ENCODE measurements at places on chromosomes 6 and 20.

DNA sequence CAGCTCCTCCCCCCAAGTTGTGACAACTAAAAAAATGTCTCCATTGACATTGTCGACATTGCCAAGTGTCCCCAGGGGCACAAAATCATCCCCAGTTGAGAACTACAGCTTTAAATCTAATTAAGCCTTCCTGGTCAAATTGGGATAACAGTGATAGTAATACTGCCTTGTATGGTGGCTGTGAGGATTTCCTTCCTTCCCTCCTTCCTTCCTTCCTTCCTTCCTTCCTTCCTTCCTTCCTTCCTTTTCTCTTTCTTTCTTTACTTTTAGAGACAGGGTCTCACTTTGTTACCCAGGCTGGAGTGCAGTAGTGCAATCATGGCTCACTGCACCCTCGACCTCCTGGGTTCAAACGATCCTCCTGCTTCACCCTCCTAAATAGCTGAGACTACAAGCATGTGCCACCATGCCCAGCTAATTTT lies 29.5 kb upstream of the ARFGEF2 start:
- no peak for DNase-seq

- DNase-seq, result peak; percentile 16
These were observed 686 bp downstream of the ZGPAT start for GRCh38 chr20:63708301-63709148.

- no peak for DNase-seq
These were observed 2.8 kb upstream of the OOEP start for GRCh38 chr6:73372516-73372915.

GRCh38 chr6:56223995-56224394 lies 23.4 kb downstream of the COL21A1 start:
- DNase-seq, result no peak

DNA sequence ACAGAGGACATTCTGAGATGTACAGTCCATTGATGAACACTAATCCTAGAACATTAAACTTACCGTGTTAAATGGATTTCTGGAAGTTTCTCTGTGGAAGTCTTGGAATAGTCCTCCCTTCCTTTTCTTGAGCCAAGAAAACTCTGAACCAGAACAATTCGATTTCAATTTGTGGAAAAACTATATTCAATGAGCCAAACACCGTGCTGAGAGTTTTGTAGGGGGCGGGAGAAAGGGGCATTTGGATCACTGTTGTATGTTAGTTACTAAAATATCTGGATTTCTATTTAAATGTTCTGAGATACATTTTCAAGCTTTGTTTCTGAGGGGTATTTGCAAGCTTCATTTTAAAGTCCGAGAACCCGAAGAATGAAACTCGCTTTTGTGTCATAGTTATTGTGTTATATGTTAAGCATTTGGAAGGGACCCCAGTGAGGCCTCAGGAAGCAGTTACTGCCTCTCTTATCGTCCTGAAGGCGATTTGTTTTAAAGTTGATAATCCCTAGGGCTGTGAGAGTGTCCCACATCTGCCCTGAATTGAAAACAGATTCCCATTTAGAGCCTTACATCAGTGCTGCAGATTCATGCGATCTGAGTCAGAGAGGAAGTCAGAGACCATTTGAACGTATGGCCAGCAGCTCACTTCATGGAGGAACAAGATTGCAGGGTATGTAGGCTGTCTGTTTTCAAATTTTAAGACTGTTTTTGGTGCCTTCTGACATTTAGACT lies 70.8 kb upstream of the SASH1 start:
- no peak for DNase-seq

- DNase-seq, result no peak
These were observed 32.6 kb upstream of the CSNK2A1 start for GRCh38 chr20:576156-576555.

DNA sequence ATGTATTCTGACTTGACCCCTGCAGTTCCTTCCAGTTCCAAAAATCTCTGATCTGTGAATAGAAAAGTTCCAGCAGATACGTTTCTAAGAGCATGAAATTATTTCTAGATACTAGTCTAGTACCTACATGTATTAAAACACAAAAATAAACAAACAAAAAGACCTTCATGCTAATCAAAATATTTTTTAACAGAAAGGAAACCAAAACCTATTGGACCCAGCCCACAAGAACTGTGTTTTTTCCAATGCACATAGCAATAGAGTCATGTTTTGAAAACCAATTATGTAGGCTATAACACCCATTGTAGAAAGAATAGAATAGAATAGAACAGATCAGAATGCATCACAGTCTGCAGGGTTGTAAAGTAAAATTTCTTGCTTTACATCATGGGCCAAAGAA lies 158.6 kb upstream of the TNFAIP3 start:
- DNase-seq, result no peak

GRCh38 chr6:22827760-22828159 lies 258.4 kb downstream of the HDGFL1 start:
- no peak for DNase-seq

Data from HAP-1 (cell line).